ENCODE measurements at places on chromosomes 1 and 21.

DNA sequence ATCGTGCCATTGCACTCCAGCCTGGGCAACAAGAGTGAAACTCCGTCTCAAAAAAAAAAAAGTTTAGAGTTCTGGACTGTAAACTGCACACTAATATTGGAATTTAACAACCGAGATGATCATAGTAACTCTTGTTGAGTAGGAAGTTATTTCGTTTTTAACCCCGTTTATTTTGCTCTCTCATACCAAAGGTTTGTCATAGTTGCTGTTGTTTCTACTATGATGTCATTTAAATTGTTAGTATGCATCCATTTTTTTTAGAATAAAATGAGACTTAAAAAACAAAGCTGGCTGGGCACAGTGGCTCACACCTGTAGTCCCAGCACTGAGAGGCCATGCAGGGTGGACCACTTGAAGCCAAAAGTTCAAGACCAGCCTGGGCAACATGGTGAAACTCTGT lies 49.3 kb downstream of the DOP1B start:
- no peak for DNase-seq

- DNase-seq, result peak; percentile 88
Observed at GRCh38 chr1:226712742-226713419, 26.2 kb downstream of the ITPKB start.

- DNase-seq, result no peak
Observed at GRCh38 chr1:75136195-75136815, 2.1 kb downstream of the LHX8 start.

- DNase-seq, result no peak
Observed at GRCh38 chr1:1124786-1125642, 9.1 kb upstream of the C1orf159 start.

GRCh38 chr21:33412832-33413519 lies 9.8 kb downstream of the IFNGR2 start:
- DNase-seq, result no peak

DNA sequence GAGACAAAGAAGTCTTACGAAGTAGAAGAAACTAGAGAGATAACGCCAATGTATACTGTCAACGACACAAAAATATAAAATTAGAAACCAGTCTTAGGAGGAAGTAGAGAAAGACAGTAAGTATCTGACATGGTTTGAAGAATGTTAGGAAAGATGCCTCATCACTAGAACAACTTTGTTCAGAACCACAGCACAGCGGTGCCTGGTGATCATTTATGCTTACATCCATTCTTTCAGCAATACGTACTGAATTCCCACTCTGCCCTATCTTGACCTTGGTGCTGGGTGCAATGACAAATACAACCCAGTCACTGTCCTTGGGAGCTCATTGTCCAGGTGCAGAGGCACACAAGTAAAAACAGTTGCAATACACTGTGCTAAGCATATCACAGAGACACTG lies 104.4 kb downstream of the TM2D1 start:
- DNase-seq, result no peak

GRCh38 chr1:216032961-216033614 lies 390.2 kb downstream of the USH2A start:
- no peak for DNase-seq

- no peak for DNase-seq
Observed at GRCh38 chr21:18663663-18664062, 260.1 kb upstream of the TMPRSS15 start.

DNA sequence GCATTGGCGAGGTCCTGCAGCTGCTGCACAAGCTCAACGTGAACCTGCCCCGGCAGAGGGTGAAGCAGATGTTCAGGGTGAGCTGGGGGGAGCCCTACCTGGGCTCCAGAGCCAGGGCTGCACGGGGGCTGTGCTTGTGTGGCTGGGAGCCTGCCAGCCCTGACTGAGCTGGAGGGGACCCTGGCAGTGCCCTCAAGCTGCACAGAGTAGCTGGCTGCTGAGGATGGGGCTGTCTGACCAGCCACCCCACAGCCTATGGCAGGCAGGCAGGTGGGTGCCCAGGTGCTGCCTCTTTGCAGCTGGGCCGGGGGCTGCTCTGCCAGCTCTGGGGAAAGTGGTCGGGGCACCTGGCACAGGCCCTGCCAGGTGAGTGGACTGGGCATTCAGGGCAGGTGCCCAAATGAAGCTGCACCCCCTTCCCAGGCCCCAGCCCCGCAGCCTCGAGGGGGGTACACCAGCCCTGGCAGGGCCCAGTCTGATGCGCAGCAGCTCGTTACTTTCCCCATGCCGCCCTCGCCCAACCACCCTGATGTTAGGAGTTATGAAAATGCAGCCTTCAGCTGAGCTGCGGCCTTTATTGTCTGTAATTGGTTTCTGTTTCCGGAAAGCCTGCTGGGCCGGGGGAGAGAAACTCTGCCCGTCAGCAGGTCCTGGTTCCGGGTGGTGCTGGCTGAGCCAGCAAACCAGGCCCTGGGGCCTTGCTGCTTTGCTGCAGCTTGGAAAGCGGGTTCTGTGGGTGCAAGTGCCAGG lies 4.3 kb downstream of the PLCH2 start:
- DNase-seq, result no peak

DNA sequence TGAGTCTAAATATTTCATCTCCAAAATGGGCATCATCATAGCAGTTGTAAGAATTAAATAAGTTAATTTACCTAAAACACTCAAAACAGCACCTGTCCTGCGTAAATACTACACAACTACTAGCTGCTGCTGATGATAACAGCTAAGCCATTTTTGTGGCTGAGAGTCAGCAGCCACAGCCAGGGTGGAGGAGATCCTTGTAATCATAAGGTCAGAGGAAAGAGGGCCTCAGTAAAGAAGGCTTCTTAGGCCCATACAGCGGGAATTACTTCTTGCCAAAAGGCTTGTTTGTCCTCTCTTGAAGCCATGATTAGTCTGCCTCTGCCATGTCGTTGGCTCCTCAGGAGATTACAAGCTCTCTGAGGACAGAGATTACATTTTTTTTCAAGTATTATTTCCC lies 245.0 kb downstream of the FGGY start:
- no peak for DNase-seq

GRCh38 chr1:48790397-48790796 lies 13.7 kb upstream of the BEND5 start:
- no peak for DNase-seq

- DNase-seq, result no peak
Observed at GRCh38 chr21:44437371-44437695, 18.0 kb upstream of the LRRC3 start.

DNA sequence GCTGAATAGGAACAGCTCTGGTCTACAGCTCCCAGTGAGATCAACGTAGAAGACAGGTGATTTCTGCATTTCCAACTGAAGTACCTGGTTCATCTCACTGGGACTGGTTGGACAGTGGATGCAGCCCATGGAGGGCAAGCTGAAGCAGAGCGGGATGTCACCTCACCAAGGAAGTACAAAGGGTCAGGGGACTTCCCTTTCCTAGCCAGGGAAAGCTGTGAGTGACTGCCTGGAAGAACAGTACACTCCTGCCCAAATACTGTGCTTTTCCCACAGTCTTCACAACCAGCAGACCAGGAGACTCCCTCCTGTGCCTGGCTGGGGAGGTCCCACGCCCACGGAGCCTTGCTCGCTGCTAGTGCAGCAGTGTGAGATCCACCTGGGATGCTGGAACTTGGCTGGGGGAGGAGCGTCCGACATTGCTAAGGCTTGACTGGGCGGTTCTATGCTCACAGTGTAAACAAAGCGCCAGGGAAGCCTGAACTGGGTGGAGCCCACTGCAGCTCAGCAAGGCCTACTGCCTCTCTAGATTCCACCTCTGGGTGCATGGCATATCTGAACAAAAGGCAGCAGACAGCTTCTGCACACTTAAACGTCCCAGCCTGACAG lies 14.7 kb downstream of the CR1L start:
- no peak for DNase-seq

DNA sequence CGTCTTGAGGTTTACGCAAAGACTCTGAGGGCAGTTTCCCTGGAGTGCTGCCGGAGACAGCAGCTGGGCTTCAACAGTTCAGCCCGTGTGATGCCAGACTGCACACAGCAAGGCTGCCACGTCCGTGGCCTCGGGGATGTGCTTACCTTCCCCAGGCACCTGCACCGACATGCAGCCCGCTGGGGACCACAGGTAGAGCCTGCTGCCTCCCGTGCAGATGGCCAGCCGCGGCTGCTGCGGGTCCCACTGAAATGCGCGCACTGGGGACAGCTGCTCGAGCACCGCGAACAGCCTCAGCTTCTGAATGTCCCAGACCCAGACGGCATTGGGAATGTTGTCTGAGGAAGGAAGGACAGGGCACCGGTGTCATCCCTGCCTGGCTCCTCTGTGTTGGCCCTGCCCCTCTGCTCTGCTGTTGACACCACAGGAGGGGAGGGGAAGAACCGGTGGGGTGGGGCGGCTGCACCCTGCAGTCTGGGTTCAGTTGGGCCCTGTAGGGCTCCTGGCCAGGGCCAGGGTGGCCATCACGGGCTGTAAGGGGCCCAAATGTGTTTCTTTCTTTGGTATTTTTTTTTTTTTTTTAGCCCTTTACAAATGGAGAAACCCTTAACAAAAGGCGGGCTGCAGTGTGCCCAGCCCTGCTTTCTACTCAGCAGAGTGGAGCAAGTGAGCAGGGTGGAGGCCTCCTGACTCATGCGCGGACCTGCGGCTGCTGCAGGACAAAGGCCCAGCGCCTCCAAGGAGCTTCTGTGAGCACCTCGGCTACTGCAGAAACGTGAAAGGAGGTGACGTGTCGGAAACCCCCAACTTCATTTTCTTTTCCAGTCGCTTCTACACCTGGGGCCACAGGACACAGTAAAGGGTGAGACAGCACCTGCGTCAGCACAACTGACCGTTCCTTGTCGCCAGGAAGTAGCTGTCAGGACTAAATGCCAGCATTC lies 6.8 kb downstream of the TPRG1L start:
- no peak for DNase-seq

GRCh38 chr1:65820983-65821382 lies 28.3 kb downstream of the PDE4B start:
- no peak for DNase-seq

DNA sequence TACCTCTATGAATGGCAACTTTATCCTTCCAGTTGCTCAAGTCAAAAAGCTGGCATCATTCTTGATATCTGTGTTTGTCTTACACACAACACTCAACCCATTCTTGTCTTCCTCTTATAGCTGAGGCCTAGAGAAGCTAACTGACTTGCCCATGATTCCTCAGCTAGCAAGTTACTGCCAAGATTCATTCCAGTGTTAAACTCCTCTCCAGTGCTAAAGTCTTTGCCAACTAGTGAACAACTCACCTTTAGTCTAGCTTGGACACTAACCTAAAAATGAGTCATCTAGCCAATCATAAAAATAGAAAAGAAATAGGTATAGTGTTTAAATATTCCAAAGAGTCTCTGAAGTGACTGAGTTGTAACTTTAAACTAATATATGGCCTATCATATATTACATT lies 45.6 kb upstream of the RGS2 start:
- no peak for DNase-seq

- no peak for DNase-seq
Observed at GRCh38 chr1:222394224-222394623, 153.7 kb downstream of the HHIPL2 start.

- peak; percentile 50 for DNase-seq
Observed at GRCh38 chr1:28845786-28846543, 34.0 kb downstream of the OPRD1 start.

- no peak for DNase-seq
Observed at GRCh38 chr21:42155045-42155855, 63.7 kb upstream of the ABCG1 start.

DNA sequence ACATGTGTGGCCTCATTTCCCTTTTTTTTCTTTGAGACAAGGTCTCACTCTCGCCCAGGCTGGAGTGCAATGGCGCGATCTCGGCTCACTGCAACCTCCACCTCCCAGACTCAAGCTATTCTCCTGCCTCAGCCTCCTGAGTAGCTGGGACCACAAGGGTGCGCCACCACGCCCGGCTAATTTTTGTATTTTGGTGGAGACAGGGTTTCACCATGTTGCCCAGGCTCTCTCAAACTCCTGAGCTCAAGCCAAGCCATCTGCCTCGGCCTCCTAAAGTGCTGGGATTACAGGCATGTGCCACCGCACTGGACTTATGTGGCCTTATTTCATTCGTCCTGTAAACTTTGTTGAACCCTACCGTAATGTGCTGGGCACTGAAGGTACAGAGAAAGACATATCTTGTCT lies 569 bp upstream of the WARS2 start:
- peak; percentile 26 for DNase-seq

DNA sequence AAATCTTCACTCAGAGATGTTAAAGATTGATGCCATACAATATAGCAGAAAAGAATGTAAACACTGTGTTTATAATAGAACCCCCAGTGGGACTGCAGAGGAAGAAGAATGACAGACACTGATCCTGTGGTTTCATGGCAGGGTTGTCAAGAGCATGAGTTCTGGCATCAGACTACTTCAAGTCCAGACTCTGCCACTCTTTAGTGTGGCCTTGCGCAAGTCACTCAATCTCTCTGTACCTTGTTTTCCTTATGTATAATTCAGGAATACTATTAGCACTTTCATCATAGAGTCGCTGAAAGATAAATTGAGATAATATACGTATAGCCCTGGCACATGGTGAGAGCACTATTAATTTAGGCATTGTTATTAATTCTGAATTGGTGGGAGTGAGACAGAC lies 38.5 kb upstream of the BCL9 start:
- DNase-seq, result no peak

DNA sequence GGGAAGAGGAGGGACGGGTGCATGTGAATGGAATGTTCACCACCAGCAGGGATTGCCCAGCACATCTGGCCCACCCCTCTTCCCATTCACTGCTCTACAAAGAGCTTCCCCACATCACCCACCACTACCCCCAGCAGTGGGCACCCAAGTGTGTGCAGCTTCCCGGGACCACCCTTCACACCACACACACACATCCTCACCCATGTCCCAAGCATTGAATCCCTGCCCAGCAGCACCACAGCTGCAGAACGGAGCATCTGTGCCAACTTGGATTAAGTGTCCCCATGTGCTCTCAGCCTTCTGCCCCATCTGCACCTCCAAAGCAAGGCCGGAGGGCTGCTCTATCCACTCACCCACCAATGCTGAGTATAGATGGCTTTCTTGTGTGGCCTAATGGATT lies 141.4 kb downstream of the PSMG1 start:
- no peak for DNase-seq

GRCh38 chr21:41970751-41971653 lies 17.2 kb upstream of the C2CD2 start:
- no peak for DNase-seq

GRCh38 chr1:168725060-168725459 lies 3.9 kb downstream of the DPT start:
- DNase-seq, result no peak

- peak; percentile 87 for DNase-seq
Observed at GRCh38 chr1:24070821-24071393, 41.0 kb downstream of the MYOM3 start.

DNA sequence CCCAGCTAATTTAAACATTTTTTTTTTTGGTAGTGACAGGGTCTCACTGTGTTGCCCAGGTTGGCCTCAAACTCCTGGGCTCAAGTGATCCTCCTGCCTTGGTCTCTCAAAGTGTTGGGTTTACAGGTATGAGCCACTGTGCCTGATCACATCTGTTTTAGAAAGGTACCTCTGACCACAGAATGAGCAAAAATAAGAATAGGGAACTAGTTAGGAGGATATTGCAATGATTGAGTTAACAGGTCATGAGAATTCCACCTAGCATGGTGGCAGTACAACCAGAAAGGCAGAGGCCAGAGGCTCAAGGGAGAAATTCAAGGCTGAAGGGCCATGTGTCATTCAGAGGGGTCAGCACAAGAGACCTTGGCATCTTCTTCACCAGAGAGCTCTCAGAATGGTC lies 49.6 kb downstream of the ELAPOR1 start:
- no peak for DNase-seq

- DNase-seq, result peak; percentile 40
Observed at GRCh38 chr1:228094432-228095016, 8.6 kb downstream of the C1orf35 start.

GRCh38 chr1:3050603-3051002 lies 18.4 kb upstream of the PRDM16 start:
- DNase-seq, result no peak

- no peak for DNase-seq
Observed at GRCh38 chr1:43632135-43632670, 17.7 kb upstream of the KDM4A start.

Data from OCI-LY7 (cell line).